ENCODE measurements at places on chromosomes 6 and 20.

GRCh38 chr6:90160013-90160412, 136.6 kb downstream of the BACH2 start:
- DNase-seq: no peak

DNA sequence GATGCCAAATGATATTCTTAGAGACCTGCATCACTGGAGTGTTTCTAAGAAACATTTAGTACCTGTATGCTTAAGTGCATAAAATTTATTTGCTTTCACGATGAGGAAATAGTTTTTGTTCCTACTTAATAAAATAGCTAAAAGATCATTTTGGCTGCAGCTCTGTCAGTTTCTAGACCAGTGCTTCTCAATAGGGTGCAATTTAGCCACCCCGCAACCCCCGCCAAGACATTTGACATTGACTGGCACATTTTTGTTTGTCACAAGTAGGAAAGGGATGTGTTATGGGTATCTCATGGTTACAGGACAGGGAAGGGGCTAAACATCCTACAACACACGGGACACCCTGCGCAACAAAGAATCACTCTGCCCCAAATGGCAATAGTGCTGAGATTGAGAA, 335.7 kb upstream of the HSF2 start:
- no peak for DNase-seq

DNA sequence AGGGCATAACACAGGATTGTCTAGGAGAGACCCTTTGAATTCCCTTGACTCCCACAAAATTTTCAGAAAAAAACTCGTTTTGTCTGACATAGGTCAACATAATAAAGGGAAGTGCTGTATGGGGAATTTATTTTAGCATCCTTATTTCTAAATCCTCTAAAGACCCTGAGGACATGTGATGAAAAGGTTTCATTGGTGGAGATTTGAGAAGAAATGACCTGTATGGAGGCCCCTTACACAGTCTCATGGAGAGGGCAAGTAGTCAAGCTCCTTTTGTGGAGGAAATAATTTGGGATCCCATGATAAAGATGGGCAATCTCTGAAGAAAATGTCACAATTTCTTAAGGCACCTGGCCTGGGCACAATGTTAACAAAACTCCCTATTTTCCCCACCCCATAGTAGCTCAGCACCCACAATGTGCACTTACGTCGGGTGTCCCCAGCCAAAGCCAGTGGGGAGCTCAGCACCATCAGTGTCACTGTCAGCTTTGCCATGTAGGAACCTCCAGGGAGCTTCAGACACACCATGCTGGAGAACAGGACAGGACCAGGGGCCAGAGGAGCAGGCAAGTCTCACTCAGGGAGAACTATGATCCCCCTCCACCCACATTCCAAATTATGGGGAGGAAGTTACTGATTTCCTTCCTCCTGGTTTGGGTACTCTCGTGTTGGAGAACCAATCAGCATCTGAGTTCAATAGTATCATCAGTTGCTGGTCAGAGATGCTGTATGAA, at the start of gene HLA-DRB5:
Gene HLA-DRB5, minus strand, starts transcription at position 591 of the 734 bp plus-strand sequence. Its CDS starts 63 bp downstream, at position 528.
- no peak for DNase-seq

- no peak for DNase-seq
Measured at GRCh38 chr6:41425511-41425910, 90.1 kb downstream of the NCR2 start.

DNA sequence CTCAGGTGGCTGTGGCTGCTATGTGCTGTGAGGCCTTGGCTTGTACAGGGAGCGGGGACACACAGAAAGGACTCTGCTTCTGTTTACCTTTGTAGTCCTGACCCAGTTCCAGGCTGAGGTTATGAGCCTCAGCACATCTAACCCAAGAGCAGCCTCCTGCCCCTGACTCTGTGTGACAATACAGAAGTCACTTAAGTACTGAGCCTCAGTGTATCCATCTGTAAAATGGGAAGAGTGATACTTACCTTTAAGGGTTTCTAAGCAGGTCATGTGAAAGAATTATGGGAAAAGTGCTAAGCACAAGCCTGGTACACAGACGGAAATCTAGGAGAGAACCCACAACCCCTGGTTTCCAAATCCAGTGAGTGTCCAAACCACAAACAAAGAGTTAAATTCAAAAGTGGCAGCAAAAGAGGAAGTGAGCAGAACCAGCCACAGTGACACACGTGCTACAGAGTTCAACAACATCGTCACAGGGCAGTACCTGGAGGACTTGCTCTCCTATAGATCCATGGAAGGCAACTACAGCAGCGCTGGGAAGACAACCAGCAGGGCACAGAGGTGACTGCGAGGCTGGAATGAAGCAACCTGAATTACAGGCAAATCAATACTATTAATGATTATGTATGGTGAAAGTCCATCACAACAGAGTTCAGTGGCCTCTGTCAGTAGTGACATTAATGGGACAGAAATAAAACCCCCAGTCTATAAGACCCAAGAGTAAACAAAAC, 12.5 kb downstream of the TRIM26 start:
- DNase-seq: no peak

GRCh38 chr6:130827247-130828149, at the start of gene SMLR1:
Gene SMLR1, plus strand, starts transcription at chr6:130827406. Its CDS starts 8 bp downstream, at chr6:130827414.
- no peak for DNase-seq

GRCh38 chr6:1498491-1499113, 109.2 kb downstream of the FOXF2 start:
- DNase-seq: peak; percentile 86

GRCh38 chr6:37054580-37054979, 49.1 kb downstream of the FGD2 start:
- DNase-seq: no peak

- DNase-seq: no peak
Measured at GRCh38 chr6:40874495-40874894, 164.5 kb downstream of the UNC5CL start.
